Neural crest cell (in vitro differentiated cells): ENCODE measurements at places on chromosomes 2 and 18. TPM values are rescaled to one million over a fixed set of nuclear protein-coding genes. Genes with fewer than 3 reads are reported as not detected.

Gene TOGARAM2
- total RNA-seq = 0.35 TPM in 1 of 2 replicates, not detected in the other

Gene TAF4B
- total RNA-seq = 1.5 and 2.1 TPM in 2 replicates

Gene ACADL
- total RNA-seq = 0.35 TPM in 1 of 2 replicates, not detected in the other

Gene HSPE1
- 186 and 203 TPM in 2 replicates for total RNA-seq

Gene SPATA3
- total RNA-seq = not detected in 2 replicates

Gene UGT1A3
- not detected in 2 replicates for total RNA-seq

Gene SPP2
- not detected in 2 replicates for total RNA-seq

Gene CYP27A1
- 3.2 and 4.8 TPM in 2 replicates for total RNA-seq

Gene VWC2L
- 0.11 and 0.23 TPM in 2 replicates for total RNA-seq

Gene CD28
- total RNA-seq = not detected in 2 replicates

Gene INHBB
- total RNA-seq = 0.14 and 0.49 TPM in 2 replicates

Gene GULP1
- total RNA-seq = 39.1 and 43.8 TPM in 2 replicates

Gene PSMA8
- total RNA-seq = not detected in 2 replicates

Gene MEP1B
- total RNA-seq = not detected in 2 replicates

Gene DRC1
- 0.30 and 0.45 TPM in 2 replicates for total RNA-seq

Gene C2orf69
- 16.2 and 18.0 TPM in 2 replicates for total RNA-seq

Gene PTPRN
- 3.2 and 4.1 TPM in 2 replicates for total RNA-seq

Gene CNOT9
- 89.2 and 93.5 TPM in 2 replicates for total RNA-seq

Gene RNU2-63P
- total RNA-seq = 24.6 and 25.1 TPM in 2 replicates

Gene FBXO41
- total RNA-seq = 3.7 and 4.5 TPM in 2 replicates

Gene TRABD2A
- 0.84 TPM in 2 replicates for total RNA-seq

Gene NEB
- 0.57 and 0.77 TPM in 2 replicates for total RNA-seq

Gene DOK6
- 3.6 and 4.0 TPM in 2 replicates for total RNA-seq

Gene TUBA4B
- total RNA-seq = not detected in 2 replicates

Gene C2orf80
- total RNA-seq = 0.73 and 1.0 TPM in 2 replicates

Gene SERPINB4
- total RNA-seq = not detected in 2 replicates

Gene ABCA12
- 0.12 TPM in 1 of 2 replicates, not detected in the other for total RNA-seq

Gene POLE4
- total RNA-seq = 49.3 and 49.6 TPM in 2 replicates

Gene PDE1A
- total RNA-seq = 27.4 and 27.8 TPM in 2 replicates

Gene TEX44
- total RNA-seq = not detected in 2 replicates

Gene ACKR3
- 24.5 and 26.2 TPM in 2 replicates for total RNA-seq

Gene SERPINB13
- not detected in 2 replicates for total RNA-seq

Gene DCC
- total RNA-seq = 10.1 and 11.3 TPM in 2 replicates

Gene PLEKHM3
- total RNA-seq = 6.8 and 6.9 TPM in 2 replicates

Gene SLC16A14
- 13.0 and 14.2 TPM in 2 replicates for total RNA-seq

Gene ATOH8
- 6.9 and 7.7 TPM in 2 replicates for total RNA-seq

Gene CCDC121
- total RNA-seq = 5.8 and 6.0 TPM in 2 replicates

Gene BOLL
- total RNA-seq = not detected in 2 replicates

Gene GALR1
- total RNA-seq = not detected in 2 replicates

Gene ANKRD30B
- not detected in 2 replicates for total RNA-seq

Gene CCBE1
- total RNA-seq = 0.18 and 0.33 TPM in 2 replicates

Gene IL36B
- total RNA-seq = not detected in 2 replicates

Gene MFSD6
- total RNA-seq = 1.5 and 2.1 TPM in 2 replicates

Gene GPR155
- total RNA-seq = 1.5 and 1.7 TPM in 2 replicates

Gene TXNDC2
- not detected in 2 replicates for total RNA-seq

Gene KLHL30
- total RNA-seq = 0.23 and 0.25 TPM in 2 replicates

Gene ALPG
- not detected in 2 replicates for total RNA-seq

Gene MTA3
- total RNA-seq = 62.3 and 63.8 TPM in 2 replicates

Gene LRRTM1
- total RNA-seq = 1.4 and 1.5 TPM in 2 replicates

Gene SRSF7
- total RNA-seq = 347 and 356 TPM in 2 replicates

Gene SULT1C4
- 7.7 and 8.0 TPM in 2 replicates for total RNA-seq

Gene SLC39A10
- 72.7 and 78.5 TPM in 2 replicates for total RNA-seq

Gene TEX51
- not detected in 2 replicates for total RNA-seq

Gene CPO
- 0.25 and 0.47 TPM in 2 replicates for total RNA-seq
